Body of pancreas (tissue), 4 donors: ENCODE measurements at places on chromosomes 4 and X.

- DNase-seq: no peak
Measured at GRCh38 chr4:10593130-10593529, 91.4 kb downstream of the CLNK start.

DNA sequence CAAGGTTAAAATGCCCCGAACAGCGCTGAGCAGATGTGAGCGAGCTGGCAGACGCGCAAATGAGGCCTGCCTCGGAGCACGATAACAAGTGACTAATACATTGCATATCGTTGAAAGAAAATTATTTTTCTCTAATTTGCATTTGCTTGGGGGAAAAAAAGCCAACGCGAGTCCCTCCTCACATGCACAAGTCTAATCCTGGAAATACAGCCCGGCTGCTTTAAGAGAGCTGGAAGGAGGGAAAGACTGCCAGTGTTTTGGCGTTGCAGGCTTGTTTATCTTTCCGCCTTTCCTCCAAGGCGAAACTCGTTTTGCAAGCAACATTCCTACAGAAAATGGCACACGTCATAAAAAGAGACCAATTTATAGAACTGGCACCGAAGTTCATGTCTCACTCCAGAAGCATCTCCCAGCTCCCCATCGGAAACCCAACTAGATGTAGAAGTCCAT, 12.6 kb downstream of the BCOR start:
- DNase-seq: no peak

- DNase-seq: no peak
Measured at GRCh38 chr4:82797405-82798111, 1.0 kb downstream of the SCD5 start.

DNA sequence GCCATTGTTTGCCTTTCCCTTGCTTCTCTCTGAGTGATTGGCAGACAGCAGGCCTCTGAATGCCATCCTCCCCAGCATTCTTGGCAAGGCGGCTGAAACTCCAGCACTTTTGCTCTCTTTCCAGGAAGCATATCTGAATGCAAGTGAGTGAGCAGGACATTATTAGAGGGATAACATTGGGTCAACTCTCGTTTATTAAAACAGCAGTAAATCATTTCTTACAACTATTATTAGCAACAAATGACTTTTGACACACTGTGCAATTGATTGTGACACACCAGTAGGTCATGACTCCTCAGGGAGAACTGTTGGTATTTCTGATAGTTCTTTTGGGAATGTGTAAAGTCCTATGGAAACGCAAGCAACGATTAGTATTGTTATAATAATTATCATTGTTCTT, 103.8 kb downstream of the EFNB1 start:
- DNase-seq: no peak

DNA sequence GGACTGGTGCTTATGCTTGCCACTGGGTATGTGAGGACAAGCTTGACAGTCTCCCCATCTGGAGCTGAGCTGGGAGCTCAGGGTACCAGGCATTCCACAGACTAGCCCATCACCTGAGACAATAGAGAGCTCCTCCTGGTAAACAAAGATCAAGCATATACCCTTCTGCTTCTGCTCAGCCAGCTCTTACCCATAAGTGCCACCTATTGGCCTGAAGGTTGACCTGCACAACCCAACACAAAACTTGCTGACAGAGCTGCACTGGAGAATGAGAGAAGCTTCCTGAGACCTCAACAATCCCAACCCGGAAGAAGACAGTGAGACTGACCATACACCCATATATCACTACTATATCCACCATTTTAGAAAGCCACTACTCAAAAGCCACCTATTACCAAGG, 1049.2 kb upstream of the INTU start:
- DNase-seq: no peak

DNA sequence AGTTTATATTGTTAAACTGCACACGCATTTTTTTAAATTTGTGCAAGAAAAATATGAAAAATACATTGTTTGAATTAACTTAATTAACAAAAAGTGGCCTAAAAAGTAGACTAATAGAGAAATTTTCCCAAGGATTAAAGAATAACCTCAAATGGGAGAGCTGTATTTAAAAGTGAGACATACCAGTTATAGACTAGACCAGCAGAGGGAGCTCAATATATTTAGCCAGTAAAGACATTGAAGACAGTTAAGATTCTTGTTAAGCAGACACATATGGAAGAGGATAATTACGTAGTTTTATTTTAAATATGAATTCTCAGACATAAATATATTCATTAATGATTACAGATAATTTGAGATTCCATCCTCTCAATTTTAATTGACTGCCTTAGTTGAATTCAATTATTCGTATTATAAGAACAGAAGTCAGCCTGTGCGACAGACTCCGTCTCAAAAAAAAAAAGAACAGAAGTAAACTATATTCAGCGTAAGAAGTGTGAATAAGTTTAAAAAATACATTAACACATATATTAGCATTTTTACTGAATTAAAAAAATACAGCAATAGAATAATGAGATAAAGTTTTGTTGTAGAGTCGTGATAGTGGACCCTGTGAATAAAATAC, 64.8 kb downstream of the GLRA3 start:
- DNase-seq: no peak

GRCh38 chr4:145639186-145639698, 20.1 kb downstream of the MMAA start:
- DNase-seq: no peak

- DNase-seq: peak; percentile 12
Measured at GRCh38 chr4:38948551-38948950, 80.9 kb downstream of the FAM114A1 start.

DNA sequence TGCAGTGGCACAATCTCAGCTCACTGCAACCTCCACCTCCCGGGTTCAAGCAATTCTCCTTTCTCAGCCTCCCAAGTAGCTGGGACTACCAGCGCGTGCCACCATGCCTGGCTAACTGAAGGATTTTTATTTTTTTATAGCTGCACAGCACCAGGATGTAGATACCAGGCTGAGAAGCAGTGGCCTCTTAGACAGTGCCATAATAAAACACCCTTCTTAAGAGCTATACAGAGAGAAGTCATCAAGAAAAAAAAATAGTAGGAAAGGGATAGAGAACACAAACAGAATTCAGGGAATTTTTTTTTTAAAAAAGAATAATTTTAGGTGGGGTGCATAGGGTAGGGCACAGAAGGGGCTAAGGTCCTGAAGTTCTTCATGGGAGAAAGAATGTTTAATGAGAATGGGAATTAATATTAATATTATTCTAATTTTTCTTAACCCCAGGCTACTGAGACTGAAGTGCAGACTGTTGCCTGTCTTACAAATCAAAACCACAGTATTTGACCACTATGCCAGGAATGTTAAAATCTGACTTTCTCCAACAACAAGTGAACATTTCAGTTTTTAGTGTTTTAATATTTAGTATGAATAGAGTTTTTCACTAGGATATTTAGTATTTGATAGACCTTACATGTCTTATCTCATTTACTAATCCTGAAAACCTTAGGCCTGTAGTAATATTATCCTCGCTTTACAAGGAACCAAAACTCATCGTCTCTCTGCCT, 146.7 kb downstream of the KCNIP4 start:
- no peak for DNase-seq

DNA sequence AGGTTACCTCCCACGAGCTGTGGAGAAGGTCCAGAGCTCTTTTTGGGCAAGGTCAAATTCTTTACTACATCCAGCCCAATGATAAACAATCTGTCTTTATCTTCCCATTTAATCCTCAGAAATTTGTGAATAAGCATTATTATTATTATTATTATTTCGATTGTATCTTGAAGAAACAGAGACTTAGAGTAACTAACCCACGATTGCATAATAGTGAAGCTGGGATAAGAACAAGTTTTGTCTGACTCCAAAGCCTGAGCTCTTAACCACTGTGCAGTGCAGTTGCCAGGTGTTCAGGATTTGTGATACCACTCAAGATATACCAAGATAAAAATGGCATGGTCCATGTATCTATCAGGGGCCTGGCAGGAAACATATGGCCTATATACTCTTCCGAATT, 166.5 kb upstream of the LDB2 start:
- DNase-seq: no peak

GRCh38 chrX:15815779-15816437, 25.6 kb downstream of the ZRSR2 start:
- no peak for DNase-seq

DNA sequence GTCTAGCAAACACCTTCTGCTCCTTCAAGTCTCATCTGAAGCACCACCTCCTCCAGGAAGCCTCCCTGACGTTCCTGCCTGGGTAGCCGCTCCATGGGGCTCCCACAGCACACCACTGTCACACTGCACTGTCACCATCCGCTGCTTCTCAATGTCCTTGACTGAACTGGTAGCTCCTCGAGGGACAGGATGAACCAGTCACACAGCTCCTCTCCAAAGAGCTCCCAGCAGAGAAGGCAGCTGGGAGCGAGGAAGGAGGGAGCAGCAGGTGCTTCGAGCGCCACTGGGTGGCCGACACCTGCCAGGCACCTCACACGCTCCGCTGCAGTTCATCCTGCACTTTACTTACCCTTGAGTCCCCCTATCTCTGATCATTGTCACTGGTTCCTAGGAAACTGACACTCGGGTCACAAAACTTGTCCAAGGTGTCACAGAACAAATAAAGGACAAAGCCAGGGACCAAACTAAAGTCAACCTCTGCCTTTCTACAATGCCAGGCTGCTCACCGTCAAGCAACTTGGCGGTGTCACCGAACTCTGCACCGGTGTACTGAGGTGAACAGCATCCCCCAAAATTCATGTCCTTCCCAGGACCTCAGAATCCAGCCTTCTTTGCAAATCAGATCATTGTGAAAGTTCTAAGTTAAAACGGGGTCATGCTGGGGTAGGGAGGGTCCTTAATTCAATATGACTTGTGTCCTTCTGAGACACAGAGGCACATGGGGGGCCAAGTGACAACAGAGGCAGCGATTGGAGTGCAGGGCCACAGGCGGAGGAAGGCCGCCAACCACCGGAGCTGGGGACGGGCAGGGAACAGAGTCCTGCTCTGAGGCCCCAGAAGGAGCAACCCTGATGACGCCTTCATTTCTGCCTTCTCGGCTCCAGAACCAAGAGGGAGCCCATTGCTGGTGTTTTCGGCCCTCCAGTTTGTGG, 5.5 kb upstream of the S100P start:
- DNase-seq: no peak

DNA sequence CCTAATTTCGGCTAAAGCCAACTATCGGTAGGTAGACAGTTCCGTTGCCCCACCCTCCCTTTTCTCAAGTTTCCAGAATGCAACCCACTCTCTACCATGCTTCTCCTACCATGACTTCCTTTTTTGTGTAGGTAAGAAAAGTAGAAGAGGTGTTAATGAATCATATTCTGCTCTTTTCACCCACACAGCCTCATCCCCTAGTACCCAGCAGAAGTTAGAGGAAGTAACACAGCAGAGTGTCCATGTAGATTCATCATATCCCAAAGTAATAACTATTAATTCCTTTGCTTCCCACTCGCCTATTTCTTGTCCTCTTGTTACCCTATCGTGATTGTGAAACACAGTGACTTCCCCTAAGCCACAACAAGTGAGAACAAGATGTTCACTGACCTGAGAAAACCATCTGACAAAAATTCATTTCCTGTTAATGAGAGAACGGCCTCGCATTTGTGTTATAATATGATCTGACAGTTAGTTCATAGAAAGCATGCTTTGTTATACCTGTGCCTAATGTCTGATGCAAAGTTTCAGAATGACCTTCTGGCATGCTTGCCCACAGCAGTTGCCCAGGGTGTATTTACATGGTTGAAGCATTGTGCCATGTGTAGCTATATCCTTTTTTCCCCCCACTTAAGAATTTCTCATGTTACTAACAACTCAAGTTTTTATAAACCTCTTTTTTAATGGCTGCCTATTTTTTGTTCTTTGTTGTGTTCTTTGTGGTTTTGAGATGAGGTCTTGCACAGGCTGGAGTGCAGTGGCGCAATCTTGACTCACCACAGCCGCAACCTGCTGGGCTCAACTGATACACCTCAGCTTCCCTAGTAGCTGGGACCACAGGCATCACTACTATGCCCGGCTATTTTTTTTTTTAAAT, 185.6 kb downstream of the RAP1GDS1 start:
- DNase-seq: peak; percentile 26

DNA sequence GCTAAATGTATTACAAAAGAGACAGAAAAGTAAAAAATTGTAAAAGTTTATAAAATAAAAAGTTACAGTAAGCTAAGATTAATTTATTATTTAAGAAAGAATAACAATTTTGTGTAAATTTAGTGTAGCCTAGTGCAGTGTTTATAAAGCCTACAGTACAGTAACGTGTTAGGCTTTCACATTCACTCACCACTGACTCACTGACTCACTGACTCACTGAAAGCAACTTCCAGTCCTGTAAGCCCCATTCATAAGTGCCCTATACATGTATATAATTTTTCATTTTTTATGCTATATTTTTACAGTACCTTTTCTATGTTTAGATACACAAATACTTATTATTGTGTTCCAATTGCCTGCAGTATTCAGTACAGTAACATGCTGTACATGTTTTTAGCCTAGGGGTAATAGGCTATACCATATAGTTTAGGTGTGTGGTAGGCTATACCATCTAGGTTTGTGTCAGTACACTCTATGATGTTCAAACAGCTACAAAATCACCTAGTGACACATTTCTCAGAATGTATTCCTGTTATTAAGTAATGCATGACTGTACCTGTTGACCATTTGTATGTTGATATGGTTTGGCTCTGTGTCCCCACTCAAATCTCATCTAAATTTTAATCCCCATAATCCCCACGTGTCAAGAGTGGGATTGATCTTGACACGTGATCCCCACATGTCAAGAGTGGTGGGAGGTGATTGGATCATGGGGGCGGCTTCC, 57.9 kb downstream of the CFAP299 start:
- no peak for DNase-seq

GRCh38 chr4:1298461-1298860, 8.8 kb downstream of the MAEA start:
- no peak for DNase-seq

GRCh38 chr4:7236847-7237246, 44.5 kb downstream of the SORCS2 start:
- DNase-seq: no peak

GRCh38 chr4:130043732-130044160, 947.8 kb downstream of the C4orf33 start:
- DNase-seq: no peak

GRCh38 chr4:104811727-104812126, 317.0 kb upstream of the CXXC4 start:
- no peak for DNase-seq

GRCh38 chr4:166459621-166460020, 586.6 kb downstream of the TLL1 start:
- DNase-seq: no peak

DNA sequence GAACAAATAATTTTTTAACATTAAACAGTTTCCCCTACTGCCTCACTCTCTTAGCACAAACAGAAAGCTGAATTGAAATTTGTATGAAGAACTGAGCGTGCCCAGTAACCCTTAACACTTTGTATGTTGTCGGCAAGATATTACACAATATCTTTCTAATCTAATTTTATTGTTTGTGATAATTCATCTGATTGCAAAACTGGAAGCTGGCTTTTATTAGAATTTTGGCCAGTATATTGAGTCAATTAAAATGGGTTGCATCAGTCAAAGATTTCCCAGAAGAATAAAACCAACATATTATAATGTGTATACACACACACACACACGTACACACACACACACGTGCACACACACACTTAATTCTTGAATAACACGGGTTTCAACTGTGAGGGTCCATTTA, 2332.1 kb downstream of the PCDH7 start:
- no peak for DNase-seq

GRCh38 chr4:122669911-122670738, 49.3 kb upstream of the IL21 start:
- no peak for DNase-seq
